Stimulated activated CD4-positive, alpha-beta T cell treated with anti-CD3 and anti-CD28 coated beads, Interleukin-1b, Interleukin-23, amount 100 ng/mL, for 48 hours (primary cell): ENCODE measurements at places on chromosomes 7 and 10.

DNA sequence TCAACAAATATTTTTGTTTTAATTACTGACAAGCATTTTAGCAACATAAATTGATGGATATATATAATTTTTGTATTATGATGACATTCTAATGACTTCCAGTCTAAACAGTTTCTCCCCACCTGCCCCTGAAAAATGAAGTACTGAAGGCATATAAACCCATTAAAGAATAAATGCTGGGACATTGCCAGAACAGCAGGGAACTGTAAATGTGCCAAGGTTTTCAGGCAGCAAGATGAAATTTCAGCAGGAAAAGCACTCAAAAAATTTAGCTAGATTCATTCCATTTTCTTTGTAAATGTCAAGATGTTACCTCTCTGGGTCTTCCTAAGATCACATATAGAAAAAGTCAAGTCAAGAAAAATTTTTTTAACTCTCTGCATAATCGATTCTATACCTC is 11.0 kb upstream of the TLL2 start:
- DNase-seq = no peak

DNA sequence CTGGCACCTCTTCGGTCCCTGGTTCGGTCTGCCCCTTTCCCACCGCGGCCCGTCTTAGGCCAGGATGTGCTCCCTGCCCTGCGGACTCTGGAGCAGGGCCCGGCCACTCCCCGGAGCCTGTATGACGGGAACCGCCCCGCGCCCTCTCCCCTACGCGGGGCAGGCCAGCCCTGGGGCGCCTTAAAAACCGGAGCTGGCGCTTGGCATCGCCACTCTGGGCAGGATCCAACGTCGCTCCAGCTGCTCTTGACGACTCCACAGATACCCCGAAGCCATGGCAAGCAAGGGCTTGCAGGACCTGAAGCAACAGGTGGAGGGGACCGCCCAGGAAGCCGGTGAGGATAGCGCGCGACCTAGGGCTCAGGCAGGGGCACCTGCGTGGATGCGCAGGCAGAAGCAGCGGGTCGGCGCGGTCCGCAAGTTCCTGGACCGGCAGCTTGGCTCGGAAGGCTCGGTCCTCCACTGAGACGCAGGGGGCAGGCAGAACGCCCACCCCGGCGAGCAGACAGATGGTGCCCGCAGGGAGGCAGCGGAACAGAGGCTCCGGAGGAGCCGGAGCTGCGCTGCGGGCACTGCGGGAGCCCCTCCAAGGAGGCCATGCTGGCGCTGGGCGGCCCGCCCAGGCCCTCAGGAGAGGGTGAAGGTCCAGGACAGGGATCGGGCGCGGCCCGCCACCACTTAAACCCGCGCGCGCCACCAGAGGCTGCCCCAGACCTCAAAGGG is at the start of gene ADIRF:
Gene ADIRF (plus strand): TSS at position 212 of the 723 bp plus-strand sequence. CDS start 63 bp downstream, at position 275.
- no peak for DNase-seq

DNA sequence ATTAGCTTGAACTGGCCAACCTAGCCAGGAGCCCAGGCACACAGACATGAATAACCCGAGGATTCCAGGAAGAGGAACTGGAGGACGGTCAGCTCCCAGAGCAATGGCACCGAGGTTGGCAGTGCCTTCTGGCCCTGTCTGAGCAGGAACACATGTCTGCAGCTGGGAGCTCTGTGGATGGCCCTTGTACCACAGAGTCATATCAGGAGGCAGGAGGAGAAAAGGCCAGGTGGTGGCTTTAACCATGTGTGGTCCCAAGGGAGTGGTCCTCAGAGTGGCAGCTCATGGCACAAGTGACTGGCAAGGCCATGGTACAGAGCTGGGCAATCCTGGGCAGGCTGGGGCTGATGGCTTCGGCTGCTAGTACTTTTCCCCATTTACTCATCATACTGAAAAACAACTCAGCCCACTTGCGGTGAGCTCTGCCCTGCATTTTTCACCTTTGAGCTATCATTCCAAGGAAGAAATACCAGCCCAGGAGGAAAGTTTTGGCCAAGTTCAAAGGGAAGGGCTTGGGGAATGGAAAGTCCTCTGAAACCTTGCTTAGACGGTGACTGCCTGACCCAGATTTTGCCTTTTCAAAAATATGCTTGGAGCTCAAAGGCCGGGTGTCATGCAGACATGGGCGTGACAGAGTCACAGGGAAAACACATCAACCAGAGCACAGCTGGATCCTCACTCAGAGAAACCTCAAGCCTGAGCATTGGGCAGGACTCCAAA is 25.7 kb upstream of the LOXL4 start:
- no peak for DNase-seq

GRCh38 chr10:88883448-88883809 is 3.4 kb downstream of the STAMBPL1 start:
- no peak for DNase-seq

GRCh38 chr7:38448054-38448453 is 174.6 kb upstream of the TARP start:
- DNase-seq = no peak

DNA sequence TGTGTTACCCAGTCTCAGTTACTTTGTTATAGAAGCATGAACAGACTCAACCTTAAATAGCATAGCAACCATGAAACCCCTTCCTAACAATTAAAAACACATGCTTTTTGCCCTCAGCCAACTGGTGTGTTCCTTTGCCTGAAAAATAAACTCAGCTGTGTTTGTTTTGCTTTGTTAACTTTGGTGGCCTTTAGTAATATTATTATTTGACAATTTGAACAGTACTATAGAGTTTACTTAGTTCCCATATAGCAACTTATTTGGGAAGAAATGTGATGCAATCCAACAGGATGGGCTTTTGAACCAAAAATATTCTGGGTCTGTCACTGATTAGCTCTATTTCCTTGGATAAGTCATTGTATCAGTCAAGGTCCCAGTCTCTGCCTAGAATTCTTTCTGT is 22.5 kb upstream of the MKLN1 start:
- no peak for DNase-seq

- no peak for DNase-seq
These were observed 23.5 kb downstream of the WNT16 start for GRCh38 chr7:121352323-121352722.

DNA sequence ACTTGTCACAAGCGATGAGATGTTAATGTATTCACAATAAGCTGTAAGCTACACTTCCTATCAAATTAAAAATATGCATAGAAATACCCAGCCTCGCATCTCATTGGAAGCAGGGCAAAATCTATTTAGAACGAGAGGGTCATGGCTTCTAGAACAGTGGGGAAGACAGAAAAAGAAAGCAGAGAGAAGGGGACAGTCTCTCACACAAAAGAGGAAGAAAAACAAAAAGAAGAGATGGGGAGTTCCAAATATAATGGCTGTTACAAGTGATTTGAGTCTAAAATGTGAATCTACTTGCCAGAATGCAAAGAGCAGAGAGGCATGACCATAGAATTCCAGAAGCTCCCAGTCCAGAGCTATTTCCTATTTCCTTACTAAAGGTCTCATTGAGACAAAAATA is 13.8 kb downstream of the LRRN3 start:
- no peak for DNase-seq

DNA sequence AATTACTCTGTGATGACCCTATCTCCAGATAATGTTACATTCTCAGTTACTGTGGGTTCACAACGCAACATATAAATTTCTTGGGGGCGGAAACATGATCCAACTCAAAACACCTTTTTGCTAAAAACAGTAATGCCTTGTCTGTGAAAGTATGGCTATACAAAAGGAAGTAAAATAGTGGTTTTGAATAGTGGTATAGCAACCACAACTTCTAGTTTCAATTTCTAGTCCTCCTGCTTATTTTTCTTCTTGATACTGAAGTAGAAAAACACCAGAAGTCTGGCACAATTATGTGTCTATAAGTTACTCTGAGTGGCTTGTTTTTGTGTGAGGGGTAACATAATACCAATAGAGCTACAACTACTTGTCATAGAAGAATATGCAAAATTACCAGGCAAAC is 21.5 kb upstream of the ZNF800 start:
- no peak for DNase-seq

DNA sequence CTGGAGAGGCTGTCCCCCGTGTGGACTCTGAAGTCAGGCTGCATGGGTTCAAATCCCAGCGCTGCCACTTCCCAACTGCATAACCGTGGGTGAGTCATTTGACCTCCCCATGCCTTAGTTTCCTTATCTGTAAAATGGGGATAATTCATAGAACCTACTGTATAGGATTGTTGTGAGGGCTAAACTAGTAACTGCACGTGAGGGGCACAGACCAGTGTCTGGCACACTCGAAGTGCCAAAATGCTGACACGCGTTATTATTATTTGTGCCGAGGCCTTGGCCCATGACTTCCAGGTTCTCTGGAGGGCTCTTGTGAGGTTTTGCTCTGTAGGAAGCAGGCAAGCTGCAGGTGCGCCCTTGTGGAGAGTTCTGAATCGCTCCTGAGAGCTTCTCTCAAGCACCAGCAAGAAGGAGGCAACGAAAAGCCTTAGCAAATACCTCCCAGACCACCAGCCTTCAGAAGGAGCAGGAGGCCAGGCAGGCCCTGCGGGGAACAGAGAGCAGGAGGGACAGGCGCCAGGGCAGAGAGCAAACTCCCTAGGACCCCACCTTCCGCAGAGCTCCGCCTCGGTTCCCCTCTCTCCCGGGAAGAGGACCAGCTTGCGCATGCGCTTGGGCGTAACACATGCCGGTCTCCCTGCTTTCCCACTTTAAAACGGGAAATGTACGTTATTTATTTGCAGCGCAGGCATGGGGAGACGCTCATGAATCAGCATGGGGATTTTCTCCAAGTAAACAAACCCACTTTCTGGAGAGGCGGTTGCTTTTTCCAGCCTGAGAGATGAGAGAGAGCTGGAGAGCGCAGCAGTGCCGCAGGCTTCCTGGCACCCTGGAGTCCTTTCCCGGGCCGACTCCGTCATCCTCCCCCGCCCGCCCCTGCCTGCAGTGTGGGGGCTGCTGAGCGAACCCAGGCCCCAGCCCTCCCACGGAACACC is 39.6 kb downstream of the SORCS3 start:
- DNase-seq = no peak

DNA sequence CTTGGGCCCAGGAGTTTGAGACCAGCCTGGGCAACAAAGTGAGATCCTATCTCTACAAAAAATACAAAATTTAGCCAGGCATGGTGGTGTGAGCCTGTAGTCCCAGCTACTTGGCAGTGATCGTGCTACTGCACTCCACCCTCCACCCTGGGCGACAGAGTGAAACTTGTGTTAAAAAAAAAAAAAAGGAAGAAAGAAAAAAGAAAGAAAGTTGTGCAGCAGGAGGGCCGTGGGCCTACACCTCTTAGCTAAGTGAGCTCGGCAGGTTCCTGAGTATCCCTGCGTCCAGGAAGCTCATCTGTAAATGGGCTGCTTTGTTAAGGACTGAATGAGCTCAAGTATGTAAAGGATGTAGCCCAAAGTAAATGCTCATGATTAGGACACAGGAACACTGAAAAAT is 155.0 kb downstream of the RNF216 start:
- no peak for DNase-seq

GRCh38 chr10:504121-504611 is 185.3 kb downstream of the DIP2C start:
- DNase-seq = no peak

GRCh38 chr7:22781230-22781711 is 41.4 kb downstream of the TOMM7 start:
- DNase-seq = no peak

- DNase-seq = no peak
These were observed 709.3 kb upstream of the AUTS2 start for GRCh38 chr7:68888971-68889385.

DNA sequence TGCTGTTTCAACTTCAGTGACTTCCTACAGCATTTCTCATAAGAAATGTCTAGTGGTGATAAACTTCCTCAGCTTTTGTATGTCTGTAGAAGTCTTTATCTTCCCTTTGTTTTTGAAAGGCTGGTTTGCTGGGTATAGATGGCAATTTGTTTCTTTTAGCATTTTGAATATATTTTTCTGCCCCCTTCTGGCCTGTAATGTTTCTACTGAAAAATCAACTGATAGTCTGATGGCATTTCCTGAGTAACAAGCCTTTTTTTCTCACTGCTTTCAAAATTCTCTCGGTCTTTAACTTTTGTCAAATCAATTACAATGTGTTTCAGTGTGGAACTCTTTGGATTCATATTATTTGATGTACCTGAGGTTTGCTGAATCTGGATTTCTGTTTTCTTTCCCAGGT is 487.1 kb downstream of the ATRNL1 start:
- no peak for DNase-seq

GRCh38 chr10:58269782-58270290 is 874 bp downstream of the CISD1 start:
- DNase-seq = no peak

- DNase-seq = no peak
These were observed 5.9 kb downstream of the DIP2C start for GRCh38 chr10:683448-684071.

DNA sequence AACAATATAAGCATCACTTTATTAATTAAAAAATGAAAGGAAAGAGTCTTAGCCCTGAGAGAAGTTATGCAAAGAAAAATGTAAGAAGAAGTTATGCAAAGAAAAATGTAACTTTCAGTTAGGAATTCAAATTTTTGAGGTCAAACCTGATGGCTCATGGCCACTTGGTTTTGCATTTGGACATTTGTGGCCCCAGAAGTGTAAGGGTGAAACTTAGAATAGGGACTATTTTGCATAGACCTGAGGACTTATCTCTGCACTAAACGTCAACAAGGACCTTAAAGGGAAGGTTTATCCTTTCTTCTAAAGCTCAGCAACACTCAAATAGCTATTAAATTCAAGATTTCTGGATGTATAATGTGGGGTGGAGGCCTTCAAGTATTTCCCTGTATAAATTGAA is 724.5 kb upstream of the POT1 start:
- no peak for DNase-seq

DNA sequence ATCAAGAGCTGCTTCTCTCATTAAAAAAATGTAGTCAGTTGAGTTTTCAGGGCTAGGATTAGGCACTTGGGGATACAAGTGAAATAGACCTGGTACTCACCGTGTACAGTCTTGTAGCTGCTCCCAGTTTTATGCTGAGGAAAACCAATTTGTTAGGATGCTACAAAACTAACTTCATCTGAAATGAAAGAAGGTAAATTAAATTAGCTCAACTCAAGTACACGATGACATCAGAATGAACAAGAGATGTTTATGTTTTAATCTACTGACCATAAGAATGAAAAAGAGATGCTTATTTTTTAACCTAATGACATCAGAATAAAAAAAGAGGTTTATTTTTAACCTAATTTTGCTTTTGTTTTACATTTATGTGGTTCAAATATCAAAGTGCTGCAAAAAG is 73.7 kb downstream of the AP3M1 start:
- DNase-seq = no peak

DNA sequence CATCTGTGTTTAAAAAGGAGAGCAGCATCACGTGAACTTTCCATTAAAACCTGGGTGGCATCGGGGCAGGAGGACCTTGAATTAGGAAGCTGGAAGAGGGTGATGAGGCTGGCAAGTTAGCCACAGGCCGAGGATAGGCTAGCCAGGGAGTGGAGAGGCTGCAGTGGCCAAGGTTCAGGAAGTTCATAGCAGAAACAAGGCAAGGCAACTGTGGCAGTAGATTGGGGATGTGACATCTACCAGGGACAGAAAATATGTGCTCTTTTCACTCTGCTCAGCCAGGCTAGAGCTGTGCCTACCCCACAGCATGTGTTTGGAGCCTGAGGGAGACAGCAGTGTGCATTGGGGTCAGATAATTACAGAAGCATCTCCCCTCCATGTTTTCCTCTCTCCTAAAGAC is 2.2 kb upstream of the INPP5F start:
- no peak for DNase-seq

- peak; percentile 31 for DNase-seq
These were observed 38.1 kb downstream of the CFAP46 start for GRCh38 chr10:132904181-132904813.
